Stimulated activated CD8-positive, alpha-beta memory T cell treated with anti-CD3 and anti-CD28 coated beads, Interleukin-15, amount 100 ng/mL, for 4 hours (primary cell): ENCODE measurements at places on chromosomes 1 and 21.

GRCh38 chr1:176567190-176567794 is 104.3 kb downstream of the PAPPA2 start:
- no peak for DNase-seq

GRCh38 chr1:16393570-16394521 is 26.8 kb downstream of the SZRD1 start:
- DNase-seq = no peak

DNA sequence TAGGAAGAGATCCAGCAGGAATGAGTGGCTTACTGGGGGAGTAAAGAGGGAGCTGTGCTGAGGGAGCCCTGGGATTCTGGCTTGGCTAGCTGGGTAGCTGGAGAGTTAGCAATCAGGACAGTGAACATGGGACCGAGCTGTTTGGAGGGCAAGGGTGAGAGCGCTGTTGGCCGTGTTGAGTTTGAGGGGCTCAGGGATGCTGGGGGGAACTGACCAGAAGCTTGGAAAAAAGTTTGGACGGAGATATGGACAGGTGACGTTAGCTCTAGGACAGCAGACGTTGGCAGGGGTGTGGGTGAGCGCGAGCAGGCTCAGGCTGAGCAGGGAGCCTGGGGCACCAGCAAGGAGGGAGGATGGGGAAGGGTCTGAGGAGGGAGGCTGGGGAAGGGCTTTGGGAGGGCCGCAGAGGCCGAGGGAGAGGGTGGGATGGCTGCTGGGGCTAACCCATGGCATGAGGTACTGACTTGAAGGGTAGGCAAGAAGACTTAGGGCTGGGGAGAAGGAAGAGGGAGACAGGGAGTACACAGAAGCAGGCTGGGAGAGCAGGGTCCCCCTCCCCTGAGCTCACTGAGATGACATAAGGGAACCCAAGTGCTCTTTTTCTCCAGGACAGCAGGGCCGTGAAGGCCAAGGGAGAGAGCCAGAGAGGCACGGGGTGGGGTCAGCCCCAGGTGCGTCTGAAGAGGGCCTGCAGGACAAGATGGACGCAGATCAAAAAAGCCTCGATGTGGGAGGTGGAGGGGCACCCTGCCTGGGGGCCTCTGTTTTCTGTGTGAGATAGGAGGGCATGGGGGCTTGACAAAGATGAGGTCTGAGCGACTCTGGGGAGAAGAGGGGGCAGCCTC is 8.2 kb downstream of the SH2D2A start:
- DNase-seq = no peak

- no peak for DNase-seq
These were observed 40.8 kb downstream of the KIAA1614 start for GRCh38 chr1:180953291-180954004.

- DNase-seq = no peak
These were observed 34.7 kb downstream of the LRRC8D start for GRCh38 chr1:89855413-89856123.

GRCh38 chr1:110643879-110644472 is 30.8 kb downstream of the KCNA3 start:
- DNase-seq = no peak

DNA sequence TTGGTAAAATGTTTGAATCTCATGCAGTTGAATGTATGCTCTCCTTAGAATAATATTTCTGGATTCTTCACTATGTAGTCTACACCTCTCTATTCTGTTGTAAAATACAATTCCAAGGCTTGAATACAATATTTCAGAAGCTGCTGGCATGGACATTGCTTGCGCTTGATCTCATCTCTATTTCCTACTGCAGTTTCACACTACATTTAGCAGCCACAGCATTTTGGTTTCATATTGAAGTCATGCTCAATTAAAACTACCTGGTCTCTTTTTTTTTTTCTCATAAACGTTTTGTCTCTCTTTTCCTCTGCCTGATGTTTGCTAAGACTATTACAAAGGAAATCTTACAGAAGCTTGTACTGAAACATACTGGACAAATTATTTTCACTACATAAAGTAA is 631.0 kb upstream of the TMPRSS15 start:
- no peak for DNase-seq

DNA sequence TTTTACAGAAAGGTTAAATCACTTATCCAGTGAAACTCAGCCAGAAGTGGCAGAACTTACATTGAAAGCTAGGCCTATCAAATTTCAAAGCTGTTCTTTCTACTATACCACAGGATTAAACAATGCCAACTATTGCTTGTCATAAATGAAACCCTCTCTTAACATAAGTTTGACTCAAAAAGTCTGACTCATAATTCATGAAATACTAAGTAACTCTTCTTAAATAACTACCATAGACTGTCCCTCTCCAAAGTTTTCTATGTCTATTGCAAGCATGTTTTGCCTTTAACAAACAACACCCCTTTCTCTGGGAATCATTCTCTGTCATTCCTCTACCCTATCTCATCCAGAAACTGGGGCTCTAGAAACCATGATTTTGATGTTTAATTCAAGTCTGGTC is 109.5 kb upstream of the UBE2U start:
- no peak for DNase-seq

- DNase-seq = no peak
These were observed 203.5 kb upstream of the NEGR1 start for GRCh38 chr1:72485801-72486200.

DNA sequence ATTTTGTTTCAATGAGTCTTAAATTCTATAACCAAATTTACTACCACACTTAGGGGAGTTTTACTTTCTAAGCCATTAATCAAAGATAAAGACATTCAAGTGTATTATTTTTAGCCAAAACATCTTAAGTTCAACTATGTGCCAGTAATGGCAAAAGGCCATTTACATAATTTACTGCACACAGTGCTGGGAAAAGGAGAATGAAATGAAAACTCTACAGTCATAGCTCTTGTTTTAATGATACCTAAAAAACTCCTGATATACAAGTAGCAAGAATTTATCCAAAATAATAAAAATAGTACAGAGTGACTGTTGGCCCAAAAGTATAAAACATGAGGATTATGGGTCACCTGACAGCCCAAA is 42.4 kb upstream of the C1orf198 start:
- no peak for DNase-seq

- no peak for DNase-seq
These were observed 478.9 kb upstream of the CAMK1G start for GRCh38 chr1:209104646-209105045.

- no peak for DNase-seq
These were observed 24.8 kb downstream of the CSF1 start for GRCh38 chr1:109935451-109935900.

GRCh38 chr1:17091252-17091651 is 28.0 kb downstream of the PADI2 start:
- DNase-seq = no peak

DNA sequence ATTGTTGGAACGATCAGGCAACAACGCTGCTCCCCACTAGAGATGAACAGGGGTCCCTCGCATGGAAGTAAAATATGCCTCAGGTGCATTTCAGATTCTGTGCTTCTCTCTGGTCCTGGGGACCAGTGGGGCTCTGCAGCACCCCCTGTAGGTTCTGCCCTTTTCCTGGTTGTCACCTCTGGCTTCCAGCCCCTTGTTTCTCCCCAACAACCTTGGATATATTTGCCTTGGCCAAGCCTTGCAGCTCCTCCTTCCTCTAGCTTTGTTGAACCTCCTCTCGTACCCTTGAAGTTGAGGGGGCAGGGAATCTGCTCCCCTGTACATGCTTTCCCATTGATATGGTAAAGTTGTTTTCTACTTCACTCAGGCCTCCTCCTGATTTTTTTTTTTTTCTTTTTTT is 5.4 kb upstream of the RGSL1 start:
- DNase-seq = no peak

GRCh38 chr1:17544776-17545350 is 5.4 kb downstream of the ARHGEF10L start:
- no peak for DNase-seq

- DNase-seq = no peak
These were observed 147.0 kb downstream of the VAV3 start for GRCh38 chr1:107817935-107818334.

- DNase-seq = no peak
These were observed 2.8 kb upstream of the ATF3 start for GRCh38 chr1:212605441-212606394.

- no peak for DNase-seq
These were observed at the start of gene RIPPLY3 for GRCh38 chr21:37006486-37007291. Gene RIPPLY3, plus strand, starts transcription at chr21:37006702. Its CDS starts 71 bp downstream, at chr21:37006773.

GRCh38 chr1:186819563-186819962 is 9.2 kb upstream of the PLA2G4A start:
- no peak for DNase-seq

GRCh38 chr1:37562984-37563383 is 6.2 kb downstream of the DNALI1 start:
- no peak for DNase-seq

DNA sequence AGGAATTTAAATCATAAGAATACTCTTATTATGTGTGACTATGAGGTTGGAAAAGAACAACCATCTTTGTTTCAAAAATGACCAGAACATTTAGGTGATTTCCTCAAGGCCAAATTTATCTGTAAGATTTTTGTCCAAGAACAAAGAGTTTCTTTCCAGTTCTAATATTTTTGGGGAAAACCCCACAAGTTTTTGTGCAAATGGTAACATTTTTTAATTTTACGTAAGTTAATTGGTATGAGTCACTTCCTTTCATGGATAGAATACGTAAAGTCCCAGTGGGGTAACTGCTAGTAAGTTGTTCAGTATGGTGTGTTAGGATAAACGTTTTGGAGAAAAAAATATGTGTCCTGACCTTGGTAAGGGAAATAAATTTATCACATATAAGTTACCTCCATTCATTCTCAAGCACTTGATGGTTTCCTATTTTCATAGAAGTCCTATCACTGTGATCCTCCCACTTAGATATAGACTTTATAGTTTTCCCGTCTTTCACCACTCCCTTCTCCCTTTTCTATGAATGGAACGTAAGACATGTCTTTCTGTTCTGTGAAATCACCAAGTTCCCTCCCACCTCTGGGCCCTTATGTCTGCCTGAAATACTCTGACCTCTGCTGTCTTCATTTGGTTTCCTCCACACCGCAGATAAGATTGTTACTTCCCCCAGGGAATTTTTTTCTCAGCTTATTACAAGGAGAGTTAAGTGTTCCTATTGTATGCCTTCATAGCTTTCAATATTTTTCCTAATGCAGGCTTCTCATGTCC is 34.9 kb upstream of the TSNAX start:
- no peak for DNase-seq

DNA sequence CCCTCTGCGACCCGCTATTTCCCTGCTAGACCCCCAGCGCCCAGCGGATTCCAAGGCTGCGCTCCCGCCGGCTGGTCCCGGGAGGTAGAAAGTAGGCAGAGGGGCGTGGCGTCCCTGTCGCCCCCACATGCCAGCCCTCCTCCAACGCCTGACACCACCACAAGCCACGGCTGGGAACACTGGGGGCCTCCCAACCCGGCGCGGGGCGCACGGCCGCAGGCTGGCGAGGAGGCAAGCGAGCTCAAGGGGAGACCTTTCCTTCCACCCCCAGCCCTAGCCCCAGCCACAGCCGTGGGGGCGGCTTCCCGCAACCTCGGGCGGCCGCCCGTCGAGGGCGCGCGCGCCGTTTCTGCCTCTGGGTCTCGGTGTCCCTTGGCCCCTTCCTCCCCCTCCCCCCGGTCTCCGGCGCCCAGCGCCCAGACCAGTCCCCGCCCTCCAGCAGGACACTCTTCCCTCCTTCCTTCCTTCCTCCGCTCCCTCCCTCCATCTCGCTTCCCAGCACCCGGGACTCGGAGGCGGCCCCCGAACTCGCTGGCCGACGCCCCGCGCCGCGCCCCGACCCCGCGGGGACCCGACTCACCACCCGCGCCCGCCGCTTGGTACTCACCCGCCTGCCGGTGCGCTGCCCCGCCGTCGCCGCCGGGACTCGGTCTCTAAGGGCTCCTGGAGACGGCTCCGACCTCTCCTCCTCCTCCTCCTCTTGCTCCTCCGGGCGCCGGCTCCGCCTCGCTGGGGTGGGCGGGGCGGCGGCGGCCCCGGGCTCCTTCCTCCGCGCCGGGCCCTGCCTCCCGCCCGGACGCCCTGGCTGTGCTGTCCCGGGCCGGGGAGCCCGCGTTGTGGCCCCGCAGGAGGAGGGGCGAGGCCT is at the start of gene GNG12:
Gene GNG12, minus strand, starts transcription at position 731 of the 865 bp plus-strand sequence. CDS start 125,781 bp downstream, outside the sequence.
- DNase-seq = no peak

DNA sequence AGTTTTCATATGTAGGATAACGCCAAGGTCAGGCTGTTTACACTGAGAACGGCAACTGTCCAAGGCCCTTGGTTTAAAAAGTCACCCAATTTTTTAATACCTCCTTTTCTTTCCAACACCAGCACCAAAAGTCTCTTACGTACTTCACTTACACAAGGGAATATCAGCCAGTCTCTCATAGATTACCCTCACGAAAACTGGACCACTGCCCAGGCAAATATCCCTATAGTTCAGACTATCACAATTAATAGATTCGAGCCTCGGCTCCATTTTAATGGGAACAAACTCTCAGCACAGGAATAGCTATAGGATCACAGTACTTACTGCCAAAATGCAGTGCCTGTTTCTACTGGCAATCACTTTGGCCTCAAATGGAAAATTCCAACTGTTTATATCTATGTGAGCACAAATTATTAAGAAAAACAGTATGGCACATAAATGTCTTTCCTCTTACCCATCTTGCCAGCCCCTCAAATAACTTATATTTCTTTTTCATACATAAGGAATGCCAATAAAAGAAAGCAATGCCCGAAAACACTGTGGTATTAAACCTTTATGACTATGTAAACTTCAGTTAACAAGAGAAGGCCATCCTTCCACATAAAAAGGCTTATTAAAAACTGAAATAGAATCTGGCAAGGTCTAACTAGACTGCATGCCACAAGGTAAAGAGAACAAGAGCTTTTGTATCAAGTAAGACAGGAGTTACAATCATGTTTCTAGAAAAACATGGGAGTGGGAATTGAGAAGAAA is 97.8 kb downstream of the SLC45A1 start:
- no peak for DNase-seq

DNA sequence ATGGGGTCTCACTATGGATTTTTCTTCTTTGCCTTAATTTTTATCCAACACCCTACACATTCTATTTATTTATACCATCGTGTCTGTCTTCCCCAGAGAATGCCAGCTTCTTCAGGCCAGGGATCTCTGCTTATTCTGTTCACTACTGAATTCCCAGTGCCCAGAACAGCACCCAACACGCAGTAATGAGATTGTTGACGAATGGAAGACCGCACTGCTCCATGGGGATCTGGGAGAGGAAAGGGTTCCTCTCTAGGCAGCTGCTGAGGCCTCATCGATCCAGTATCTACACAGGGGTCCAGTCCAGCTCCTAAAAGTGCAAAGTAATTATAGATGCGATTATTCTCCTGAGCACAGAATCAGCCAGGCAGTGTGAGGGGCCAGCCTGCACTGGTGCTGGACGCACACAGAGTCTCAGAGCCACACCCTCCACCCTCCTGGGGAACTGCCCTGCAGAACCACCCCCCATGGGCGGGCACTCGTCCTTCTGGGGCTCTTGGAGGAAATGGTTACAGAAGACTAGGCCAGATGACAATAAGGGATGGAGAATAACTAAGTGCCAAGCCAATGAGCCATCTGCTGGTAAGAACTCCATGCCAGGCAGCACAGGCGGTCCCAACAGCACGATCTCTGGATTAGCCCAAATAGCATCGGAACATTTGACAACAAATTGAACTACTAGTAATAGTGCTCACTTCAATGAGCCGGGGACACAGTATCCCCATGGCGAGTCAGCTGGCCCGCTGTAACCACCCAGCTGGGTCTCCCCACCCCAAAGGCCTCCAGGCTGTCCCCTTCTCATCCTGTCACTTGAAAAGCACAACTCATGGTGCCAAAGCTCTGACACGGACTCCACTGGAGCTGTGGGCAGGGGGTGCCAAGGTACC is 1.7 kb upstream of the PDE9A start:
- DNase-seq = no peak
